ENCODE measurements at places on chromosomes 4 and X.
A peak's percentile ranks its signal among the peaks of the same experiment; 100 is the strongest.

DNA sequence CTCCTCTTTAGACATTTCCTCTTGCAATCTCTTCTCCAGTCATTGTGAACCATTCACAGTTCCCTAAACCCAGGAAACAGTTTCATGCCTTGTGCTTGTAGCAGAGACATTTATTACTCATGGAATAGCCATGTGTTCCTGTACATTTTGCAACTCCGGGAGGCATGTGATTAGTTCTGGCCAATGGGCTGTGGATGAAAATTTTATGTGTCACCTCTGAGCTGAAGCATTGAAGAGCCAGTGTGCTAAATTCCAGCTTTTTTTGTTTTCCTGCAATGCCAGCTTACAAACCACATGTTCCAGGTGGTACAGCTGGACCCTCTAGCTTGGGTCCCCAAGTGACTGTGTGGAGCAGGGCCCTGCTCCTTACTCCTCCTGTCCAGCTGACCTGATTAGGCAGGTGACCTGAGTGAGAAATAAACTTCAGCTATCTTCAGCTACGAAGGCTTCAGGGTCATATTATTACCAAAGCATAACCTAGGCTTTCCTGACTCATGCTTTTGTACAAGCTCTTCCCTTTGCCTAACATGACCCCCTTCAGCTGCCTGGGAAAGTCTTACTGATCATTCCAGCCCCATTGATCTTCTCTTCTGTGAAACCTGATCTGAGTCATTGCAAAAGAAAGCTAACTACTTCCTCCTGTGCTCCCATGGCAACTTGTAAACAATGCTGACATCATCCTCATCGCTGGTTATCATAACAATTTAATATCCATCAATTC is 200.4 kb downstream of the PTTG2 start:
- peak; percentile 78 for DNase-seq

DNA sequence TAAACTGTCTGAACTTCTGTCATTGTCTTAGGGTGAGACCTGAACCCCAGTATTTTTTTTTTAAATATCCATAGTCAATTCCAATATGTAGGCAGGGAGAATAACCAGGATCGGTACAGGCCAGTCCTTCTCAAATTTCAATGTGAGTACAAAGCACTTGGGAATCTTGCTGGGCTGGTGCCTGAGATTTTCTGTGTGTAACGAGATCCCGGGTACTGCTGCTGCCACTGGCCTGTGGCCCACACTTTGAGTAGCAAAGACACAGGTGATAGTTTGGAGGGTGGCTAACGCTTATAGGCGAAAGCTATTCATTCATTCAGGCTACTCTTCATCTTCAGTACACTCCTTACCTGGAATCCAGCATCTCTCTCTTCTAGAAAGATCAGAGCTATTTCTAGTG is 923.6 kb upstream of the TENM3 start:
- no peak for DNase-seq

- peak; percentile 52 for DNase-seq
Measured at GRCh38 chr4:99447079-99447478, 11.9 kb upstream of the ADH7 start.

DNA sequence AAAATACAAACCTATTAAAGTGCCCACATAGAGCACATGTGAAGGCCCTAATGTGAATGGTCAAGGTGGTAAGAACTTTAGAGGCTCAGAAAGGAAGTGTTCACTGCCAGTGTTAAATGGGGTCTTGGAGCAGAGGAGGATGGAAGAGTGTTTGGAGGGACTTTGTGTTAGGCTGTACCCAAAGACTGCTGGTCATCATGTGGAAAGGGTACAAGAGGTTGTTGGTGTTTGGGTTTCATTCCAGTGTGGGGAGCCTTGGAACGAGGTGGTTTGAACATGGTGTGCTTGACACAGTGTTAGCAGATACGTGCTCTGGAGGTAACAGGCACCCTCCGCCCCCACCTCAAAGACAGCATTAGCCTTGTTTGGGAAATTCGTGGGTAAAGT is 73.1 kb downstream of the RAPGEF2 start:
- DNase-seq, result no peak

DNA sequence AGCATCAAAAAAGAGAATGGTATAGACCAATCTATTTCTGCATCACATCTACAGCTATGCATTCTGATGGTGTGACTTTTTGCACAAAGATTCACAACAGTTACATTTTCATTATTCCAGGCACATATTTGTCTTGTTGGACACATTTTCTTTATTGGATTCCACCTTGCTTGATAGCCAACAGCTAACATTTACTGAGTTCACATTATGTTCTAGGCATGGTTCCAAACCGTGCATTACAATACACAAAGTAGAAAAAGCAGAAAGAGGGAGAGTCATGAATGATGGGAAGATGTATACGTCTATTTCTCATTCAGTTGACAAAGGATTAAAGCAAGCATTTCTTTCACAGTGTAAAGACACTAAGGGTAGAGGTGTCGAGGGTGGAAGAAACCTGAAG is 22.9 kb upstream of the CLGN start:
- DNase-seq, result no peak

- no peak for DNase-seq
Measured at GRCh38 chr4:2860391-2861348, 17.0 kb downstream of the ADD1 start.
